Fibroblast of skin of left quadriceps (primary cell): ENCODE measurements at places on chromosomes 7 and 10.

GRCh38 chr7:75638594-75639070, 100.1 kb downstream of the HIP1 start:
- no peak for DNase-seq

DNA sequence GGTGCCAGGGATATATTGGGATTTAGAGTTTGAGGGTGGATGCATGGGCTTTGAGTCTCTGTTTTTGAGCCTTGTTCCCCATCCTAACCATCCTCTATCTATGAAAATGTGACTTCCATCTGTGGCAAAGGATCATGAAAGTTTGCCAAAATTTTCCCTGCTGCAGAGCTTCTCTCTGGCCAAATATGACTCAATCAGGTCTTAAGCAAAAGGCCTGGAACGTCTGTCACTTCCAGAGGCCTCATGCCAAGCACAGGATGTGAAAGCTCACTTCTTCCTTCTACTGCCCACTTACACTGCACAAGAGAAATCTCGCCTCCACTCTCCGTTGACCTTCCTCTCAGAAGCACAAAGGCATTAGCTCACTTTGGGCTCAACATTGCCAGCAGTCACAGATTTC, 696.9 kb upstream of the NRP1 start:
- DNase-seq: peak; percentile 44

GRCh38 chr7:118003476-118003875, 130.2 kb upstream of the CTTNBP2 start:
- DNase-seq: no peak

DNA sequence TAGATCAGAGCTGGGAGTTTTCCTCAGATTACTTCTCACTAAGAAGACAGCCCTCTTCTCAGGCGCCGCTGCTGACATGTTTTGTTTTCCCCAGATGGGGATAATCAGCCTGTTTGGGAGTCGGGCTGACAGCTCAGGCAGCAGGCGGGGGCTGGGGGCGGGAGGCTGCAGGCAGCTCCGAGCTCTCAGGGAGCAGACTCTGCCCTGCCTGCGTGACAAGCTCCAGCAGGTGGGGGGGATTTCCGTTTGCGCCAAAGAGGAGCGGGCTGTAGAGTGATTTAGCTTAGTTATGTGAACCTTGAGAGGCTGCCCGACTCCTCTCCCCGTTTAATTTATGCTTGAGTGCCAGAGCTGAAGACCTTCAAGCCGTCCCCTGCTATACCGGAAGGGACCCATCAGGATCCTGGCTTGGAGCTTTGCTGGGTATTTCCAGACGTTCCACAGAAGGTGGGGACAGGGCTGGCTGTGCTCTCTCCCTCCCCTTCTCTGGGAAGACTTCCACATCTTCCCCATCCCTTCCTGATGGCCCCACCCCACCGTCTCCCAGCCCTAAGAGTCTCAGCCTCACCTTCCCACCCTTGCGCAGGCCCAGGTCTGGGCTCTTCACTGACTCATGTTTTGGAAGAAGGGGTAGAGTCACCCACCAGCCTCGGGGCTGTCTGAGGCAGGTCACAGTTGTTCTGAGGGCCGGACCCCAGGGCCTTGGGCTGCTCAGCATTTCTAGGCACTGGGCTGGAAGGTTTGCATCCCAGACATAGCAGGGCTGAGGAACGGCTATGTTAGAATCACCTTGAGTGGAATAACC, 24.7 kb upstream of the ADCYAP1R1 start:
- DNase-seq: peak; percentile 20

DNA sequence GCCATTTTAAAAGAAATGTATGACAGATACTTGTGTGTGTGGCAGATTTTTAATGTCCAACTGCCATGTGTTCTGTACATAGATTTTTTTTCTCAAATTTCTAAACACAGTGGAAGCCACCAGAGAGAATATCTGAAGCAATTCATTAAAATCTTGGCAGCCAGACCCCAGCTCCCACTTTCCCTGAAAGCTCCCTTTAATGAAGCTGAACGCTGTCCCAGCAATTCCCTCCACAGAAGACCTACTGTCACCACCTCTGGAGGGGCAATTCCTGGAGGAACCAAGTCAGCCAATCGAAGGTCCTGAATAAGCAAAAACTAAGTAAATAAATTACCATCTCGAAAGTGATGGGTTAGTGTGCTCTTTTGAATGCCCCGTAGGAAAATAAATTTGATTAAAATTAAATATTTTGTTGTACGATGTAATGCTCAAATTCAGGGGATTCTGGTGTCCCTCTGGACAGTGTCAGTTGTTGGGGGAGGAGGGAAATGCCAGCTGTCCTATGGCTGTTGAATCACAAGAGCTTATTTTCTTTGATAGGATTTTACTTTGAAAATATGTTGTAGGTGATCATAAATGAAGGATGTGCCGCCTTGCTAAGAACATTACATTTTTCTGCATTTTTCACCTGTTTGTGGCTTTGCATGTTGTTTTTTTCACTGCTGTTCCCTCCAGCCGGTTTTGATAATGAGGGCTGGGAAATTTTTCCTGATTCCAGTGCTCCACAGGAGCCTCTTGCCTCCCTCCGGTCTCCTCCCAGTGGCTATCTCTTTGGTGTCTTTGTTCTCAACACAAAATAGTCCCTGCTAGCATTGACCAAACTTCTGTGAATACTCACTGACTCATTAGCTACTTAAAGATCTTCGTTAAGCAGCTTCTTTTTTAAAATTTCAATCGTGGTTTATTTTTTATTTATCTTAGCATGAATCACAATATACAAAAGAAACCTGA, 9.2 kb upstream of the GSAP start:
- DNase-seq: no peak

- DNase-seq: no peak
Observed at GRCh38 chr10:74012480-74012879, 14.6 kb downstream of the VCL start.

GRCh38 chr10:129869596-129870473, 94.2 kb downstream of the EBF3 start:
- DNase-seq: no peak

DNA sequence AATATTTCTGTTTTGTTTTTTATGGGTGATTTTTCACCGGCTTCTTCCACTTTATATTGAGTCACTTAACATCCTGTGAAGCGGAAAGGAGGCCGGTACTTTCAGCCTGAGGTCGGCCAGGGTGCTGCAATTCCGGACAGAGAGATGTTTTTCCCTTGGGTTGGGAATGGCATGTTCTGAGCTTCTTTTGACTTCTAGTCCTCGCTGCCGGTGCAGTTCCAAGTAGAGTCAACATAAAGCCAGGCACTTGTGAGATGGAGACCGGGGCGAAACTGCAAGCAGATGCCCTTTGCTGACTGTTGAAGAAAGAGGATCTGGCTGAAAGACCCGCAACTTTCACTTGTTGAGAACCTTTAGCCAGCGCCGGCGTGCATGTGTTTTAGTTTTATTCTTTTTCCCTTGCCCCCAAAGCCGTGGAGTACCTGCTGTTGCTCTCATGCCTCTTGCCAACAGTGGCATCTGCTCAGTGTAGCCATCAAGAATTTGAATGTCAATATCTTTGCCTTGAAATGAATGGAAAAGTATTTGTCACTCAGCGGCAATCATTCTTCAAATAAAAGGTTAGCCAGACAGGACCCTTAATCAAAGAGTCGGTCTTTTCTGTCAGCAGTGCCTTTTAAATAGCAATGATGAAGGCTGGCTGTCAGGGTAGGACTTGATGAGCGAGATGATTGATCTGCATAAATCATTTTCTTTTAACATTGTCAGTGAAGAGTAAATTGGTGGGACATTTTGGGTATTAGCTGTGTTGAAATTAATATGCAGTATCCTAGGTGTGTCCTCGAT, 351.2 kb downstream of the LRMDA start:
- DNase-seq: no peak

DNA sequence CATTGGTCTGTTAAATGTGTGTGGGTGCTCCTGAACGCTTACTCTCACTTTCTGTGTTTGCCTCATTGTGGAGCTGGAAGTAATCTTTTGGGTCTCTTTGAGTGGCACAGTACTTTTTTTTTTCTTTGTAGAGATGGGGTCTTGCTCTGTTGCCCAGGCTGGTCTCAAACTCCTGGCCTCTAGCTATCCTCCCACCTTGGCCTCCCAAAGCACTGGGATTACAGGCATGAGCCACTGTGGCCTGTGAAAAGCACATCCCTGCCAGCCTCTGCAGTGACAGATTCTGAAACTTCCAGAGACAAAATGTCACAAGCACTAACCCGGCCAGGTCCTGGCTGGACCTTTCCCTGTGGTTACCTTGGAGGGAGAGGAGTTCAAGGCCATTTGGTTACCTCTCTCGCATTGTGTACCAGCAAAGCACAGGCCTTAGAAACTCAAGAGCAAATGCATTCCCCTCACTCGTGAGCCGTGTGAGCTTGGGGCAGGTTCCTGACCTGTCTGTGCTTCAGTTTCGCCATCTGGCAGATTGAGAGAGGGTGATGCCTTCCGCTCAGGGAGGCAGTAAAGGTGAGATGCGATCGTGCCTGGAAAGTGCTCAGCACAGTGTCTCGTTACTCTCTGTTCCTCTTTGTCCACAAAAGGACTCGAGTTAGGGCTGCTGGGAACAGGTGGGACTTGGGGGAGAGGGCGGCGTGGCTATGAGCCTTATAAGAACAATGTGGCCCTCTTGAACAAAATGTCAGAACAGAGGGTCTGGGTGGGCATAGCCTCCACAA, 72.6 kb upstream of the SEPHS1 start:
- no peak for DNase-seq

DNA sequence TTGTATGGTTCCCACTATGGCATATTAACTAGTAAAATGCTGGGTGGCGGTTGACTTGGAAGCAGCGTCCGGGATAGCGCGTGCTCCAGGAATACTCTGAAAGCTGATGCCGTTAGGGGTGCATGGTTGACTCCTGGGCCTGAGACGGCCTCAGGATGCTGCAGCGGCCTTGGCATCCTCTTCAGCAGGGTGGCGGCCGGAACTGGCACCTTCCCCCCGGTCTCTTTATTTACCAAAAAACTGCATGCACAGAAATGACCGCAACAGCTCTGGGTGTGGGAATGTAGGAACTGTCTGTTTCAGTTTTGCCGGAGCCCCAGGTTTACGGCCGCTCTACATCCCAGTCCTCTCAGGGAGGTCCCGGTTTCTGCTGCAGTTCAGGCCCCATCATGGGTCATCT, 28.8 kb downstream of the PFKP start:
- DNase-seq: no peak

DNA sequence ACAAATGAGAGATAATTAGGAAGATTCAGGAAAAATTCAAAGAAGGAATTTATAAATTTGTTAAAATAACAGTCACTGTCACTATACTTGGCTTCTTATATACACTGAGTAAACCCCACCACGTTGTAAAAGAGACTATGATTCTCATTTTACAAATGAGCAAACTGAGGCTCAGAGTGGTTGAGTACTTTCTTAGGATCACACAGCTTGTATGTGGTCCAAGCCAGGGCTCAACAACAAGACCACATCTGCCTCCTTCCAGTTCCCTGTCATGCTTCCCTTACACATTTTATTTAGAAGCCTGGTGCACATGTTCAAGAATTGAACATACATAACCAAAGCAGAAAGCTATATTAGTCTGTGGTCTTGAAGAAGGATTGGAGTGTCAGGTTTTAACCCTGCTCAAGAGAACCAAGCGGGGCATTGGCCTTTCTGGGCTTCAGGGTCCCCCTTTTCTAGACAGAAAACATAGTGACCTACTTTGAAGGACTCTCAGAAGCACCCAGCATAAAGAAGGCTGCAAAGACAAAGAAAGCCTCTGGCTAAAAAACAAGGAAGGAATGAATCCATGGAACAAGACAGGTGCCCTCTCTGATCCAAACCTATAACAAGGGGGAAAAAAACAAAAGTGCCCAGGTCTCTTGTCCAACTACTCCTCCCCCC, 846 bp downstream of the MRLN start:
- DNase-seq: no peak

GRCh38 chr7:221978-222715, 29.8 kb downstream of the FAM20C start:
- DNase-seq: no peak

DNA sequence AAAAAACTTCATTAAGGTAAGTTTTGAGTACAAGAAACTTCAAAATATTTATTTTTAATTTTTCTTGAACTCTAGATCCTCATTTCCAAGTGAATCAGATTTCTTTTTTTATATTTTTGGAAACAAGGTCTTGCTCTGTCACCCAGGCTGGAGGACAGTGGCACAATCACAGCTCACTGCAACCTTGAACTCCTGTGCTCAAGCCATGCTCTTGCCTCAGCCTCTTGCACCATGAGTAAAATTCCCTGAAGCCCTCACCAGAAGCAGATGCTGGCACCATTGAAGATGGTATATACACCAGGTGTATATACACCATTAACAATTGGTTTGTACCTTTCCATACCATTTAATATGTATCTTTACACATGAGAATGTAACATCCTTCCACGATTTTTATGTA, 45.1 kb upstream of the ODAD2 start:
- no peak for DNase-seq

GRCh38 chr10:106900016-106900652, 264.4 kb downstream of the SORCS1 start:
- DNase-seq: no peak

- DNase-seq: peak; percentile 77
Observed at GRCh38 chr10:58641708-58642107, 129.0 kb downstream of the BICC1 start.

- no peak for DNase-seq
Observed at GRCh38 chr7:26880852-26881251, 16.5 kb upstream of the SKAP2 start.

GRCh38 chr7:123484199-123484598, 50.2 kb downstream of the IQUB start:
- DNase-seq: no peak
